IMR-90 (cell line): ENCODE measurements at places on chromosomes 13 and 19.

GRCh38 chr13:85497652-85498051 lies 301.6 kb downstream of the SLITRK6 start:
- peak; percentile 97 for DNase-seq

GRCh38 chr19:56092685-56093631 lies 28.1 kb downstream of the ZNF787 start:
- no peak for DNase-seq

DNA sequence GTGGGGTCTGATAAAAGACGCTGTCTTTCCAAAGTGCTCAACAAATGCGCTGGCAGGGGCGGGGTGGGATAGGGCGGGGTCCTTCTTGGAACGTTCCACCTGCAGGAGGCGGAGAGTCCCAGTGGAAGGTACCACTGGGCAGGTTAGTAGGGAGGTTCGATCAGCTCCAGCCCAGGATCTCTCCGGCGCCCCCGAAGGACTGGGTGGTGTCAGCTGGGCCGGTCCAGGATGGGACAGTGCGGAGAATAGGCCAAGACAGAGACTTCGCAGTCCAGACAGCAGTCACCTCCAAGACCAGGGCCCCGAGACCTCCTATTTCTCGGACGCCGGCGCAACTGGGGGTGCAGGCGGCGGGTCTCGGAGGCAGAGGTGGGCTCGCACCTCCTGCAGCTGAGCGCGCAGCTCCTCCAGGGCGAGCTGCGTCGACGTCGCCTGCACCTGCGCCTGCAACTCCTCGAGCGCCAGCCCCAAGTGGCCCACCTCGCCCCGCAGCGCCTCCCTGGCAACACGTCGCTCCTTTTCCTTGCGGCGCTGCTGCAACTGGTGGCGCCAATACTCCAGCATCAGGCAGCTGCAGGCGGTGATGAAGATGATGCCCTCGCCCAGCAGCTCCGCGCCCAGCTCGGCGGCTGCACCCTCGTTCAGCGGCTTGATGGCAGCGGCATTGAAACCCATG lies 21.6 kb downstream of the VASP start:
- DNase-seq: no peak

- no peak for DNase-seq
Measured at GRCh38 chr13:38730332-38730731, 43.5 kb downstream of the FREM2 start.

GRCh38 chr19:2358548-2359173 lies 1.4 kb upstream of the TMPRSS9 start:
- DNase-seq: no peak

- DNase-seq: peak; percentile 52
Measured at GRCh38 chr19:14515501-14516047, 2.6 kb downstream of the DNAJB1 start.

DNA sequence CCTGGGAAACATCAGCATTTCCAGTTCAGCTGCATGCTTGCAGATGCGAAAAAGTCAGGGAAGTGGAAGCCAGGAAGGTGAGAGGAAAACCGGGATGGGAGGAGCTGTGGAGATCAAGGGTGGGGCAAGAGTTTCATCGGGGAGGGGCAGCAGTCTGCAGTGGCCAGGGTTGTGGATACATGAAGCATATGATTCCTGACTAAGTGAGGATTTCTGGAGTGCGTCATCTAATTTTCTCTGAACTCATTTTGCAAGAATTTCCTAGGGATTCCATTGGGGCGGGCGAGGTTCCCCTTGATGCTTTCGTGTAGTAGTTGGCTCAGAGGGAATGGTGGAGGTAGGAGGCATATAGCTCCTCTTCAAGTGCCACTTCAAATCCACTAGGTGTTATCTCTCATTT lies 344.1 kb upstream of the TMTC4 start:
- DNase-seq: peak; percentile 71

- no peak for DNase-seq
Measured at GRCh38 chr13:112668924-112669323, 20.9 kb upstream of the ATP11A start.

DNA sequence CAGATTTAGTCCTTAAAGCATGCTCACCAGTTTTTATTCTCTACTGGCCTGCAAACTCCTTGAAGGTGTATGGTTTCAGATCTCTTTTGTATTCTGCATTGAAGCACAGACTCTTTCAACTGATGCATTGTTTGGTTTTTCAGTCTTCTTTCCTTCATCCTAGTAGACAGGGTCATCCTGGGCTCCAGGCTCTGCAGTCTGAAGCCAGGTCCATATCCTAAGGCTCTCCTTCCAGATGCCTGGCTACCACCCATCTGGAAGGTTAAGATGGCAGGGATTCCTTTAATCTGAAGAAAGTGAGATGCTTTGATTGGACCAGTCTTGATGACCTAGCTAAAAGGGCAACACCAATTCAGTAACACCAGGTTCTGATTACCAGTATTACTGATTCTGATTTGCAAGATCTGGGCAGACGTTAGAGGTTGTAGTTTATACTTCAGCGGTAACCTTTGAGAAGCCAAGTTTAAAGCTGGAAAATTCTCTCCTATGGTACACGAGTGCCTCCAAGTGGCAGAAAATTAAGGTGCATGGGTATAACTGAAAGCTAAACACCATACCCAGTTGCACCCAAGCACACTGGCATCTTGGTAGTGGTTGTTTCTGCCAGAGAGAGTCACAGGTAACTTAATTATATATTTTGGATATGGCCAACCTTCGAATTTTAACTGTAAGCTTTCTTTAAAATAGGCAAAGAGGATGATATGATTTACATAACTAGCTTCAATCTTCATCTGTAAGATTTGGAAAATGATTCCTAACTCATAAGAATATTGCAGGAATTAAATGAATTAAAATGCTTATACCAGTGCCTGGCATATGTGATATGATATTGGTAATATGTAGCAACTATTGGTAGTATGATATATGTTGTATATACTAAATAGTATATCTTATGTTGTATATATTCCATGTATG lies 1651.9 kb upstream of the MIR17HG start:
- DNase-seq: peak; percentile 8

DNA sequence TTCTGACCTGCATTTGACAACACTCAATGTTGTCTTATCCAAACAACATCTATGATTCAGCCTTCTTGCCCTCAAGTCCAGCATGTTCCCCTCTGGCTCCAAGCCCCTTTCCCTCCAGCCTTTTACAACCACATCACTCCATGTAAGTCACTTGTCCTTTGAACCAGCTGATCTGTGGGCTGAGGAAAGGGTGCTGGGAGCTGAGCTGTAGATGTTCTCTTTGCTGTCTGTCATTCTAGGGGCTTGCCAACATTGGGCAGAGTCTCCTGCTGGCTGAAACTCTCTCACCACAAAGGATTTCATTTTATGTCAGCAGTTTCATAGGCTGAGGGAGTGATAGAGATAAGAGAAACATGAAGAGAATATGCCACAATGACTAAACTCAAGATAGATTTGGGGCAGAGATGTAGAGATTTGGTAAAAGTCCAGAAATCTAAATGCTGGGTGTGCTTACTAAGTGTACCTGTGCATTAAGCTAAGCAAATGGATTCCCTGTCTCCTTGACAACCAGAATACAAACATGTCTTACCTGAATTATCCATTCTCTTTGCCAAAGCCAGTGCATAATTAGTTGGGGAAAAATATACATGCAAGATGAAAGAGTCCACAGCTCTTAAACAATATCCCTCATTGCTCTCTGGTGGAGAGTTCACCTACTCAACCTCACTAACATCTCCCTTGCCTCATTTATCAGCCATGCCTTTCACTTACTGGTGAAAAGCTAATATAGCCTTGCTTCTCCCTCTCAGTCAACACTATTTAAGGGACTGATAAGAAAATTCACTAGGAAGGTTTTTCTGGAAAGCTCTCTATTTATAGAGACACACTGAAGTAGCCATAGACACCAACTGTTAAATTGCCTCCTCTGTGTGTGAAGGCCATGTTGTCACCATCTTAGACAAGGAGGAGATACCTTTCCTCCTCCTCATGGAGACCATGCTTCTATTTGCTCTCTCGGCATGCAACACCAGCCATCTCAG lies 175.5 kb upstream of the SERP2 start:
- DNase-seq: peak; percentile 17

DNA sequence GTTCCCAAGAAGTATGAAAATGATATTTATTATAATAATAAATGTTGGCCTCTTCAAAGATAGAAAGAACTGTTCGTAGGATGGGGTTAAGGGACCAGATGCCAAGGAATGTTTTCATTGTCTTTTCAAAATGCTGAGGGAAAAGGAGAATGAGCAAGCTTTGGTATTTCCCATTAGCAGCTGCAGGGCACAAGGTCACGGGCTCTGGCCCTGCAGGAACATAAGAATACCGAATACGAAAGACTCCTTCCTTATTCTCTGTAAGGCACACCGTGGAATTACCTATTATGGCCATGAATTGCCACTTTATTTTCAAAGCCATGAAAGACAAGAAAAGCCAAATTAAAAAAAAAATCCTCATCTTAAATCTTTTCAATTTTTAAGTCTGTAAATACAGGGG lies 49.6 kb upstream of the OLFM4 start:
- DNase-seq: no peak

GRCh38 chr19:37931881-37932655 lies 25.1 kb downstream of the SIPA1L3 start:
- DNase-seq: peak; percentile 78

DNA sequence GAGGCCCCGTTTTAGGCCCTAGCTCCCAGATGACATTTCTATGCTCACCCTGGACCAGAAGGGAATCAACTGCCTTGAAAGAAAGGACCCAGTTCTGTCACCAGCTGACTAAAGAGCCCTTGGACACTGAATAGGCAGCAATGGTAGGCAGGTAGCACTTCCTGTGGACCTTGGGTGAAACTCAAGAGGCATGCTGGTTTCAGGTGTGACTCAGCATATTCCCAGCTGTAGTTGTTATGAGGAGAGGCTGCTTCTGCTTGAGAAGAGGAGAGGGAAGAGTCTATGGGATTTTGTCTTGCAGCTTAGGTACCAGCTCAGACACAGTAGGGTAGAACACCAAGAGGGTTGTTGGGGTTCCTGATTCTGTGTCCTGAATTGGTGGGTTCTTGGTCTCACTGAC lies 37.9 kb upstream of the HTR2A start:
- DNase-seq: no peak

DNA sequence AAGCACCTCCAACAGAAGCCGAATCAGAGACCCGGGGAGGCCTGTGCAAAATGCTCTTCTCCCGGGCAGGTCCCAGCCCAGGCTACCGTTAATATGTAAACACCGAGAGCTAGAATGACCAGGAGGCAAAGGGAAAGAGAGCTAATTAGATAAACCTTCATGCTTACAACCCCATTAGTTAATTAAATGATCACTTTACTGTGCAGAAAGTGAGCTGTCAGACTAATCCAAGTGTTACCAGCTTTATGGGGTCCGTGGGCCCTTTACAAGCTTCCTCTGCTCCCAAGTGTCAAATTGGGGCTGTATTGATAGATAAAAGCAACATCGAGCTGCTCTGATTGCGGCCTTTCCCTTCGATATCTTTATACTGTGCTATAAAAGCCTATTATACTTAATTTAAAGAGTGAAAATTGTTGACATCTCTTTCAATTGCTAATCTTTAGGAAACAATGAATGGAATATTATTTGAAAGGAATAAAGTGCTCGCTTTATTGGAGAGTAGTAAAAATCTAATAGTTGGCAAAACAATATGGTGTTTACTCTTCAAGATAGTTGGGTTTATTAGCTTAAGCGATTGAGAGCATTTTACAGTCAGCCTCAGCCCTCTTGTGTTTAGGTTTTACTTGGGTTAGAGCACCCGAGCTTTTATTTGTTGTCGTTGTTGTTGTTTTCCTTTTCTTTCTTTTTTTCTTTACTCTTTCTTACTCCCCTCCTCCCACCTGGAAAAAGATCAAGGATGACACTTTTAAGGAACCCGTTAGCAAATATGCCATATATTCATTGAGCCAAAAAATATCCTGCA lies 189.3 kb upstream of the GPR12 start:
- DNase-seq: no peak

- no peak for DNase-seq
Measured at GRCh38 chr19:5914946-5915781, 1.1 kb downstream of the CAPS start.

- DNase-seq: no peak
Measured at GRCh38 chr19:41847351-41848105, 2.7 kb downstream of the DMRTC2 start.

GRCh38 chr19:30395283-30395682 lies 23.1 kb downstream of the ZNF536 start:
- no peak for DNase-seq

DNA sequence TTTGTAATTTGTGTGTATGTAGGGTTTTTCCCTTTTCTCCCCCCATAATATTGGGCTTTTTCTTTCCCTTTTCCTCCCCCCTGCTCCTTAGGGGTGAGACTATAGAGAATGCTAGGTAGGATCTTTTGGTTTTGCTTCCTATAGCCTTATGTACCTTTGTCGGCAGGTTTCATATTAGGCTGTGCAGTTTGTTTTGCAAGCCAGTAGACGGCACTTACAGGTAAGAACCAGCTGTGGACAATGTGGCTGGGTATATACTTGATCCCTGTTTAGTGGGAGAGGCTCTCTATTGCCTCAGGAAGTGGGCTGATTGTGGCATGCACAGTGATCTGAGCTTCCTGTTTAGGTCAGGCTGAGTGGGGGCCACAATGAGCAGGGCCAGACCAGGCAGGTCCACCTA lies 359.2 kb upstream of the OBI1 start:
- DNase-seq: no peak

- no peak for DNase-seq
Measured at GRCh38 chr13:43166644-43167457, 143.5 kb downstream of the DNAJC15 start.

DNA sequence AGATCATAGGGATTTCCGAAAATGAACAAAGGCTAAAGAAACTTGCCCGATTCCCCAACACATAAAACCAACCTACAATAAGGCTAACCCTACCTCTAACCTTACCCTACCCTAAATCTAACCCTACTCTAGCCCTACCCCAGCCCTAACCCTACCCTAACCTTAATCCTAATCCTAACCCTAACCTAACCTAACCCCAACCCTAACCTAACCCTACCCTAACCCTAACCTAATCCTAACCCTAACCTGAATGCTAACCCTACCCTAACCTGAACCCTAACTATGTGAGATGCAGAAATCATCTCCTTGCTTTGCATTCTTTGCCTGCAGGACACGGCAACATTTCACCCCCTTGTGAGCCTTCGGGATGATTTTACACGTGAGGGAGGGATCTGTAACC lies 67.6 kb upstream of the SOX1 start:
- DNase-seq: no peak

- DNase-seq: no peak
Measured at GRCh38 chr13:98405107-98405571, 171.8 kb downstream of the STK24 start.

DNA sequence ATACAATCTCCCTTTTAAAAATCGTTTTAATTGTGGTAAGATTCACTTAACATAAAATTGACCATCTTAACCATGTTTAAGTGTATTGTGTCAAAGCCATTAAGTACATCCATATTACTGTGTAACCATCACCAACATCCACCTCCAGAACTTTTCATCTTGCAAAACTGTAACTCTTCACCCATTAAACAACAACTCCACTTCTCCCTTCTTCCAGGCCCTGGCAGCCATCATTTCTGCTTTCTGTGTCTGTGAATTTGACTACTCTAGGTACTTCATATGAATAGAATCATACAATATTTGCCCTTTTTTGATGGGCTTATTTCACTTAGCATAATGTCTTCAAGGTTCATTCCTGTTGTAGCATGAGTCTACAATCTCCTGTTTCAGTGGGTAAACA lies 36.5 kb upstream of the VWA8 start:
- no peak for DNase-seq
